ENCODE measurements at places on chromosomes 6 and 20.

- no peak for DNase-seq
Observed at GRCh38 chr6:42436825-42437224, 14.9 kb downstream of the TRERF1 start.

DNA sequence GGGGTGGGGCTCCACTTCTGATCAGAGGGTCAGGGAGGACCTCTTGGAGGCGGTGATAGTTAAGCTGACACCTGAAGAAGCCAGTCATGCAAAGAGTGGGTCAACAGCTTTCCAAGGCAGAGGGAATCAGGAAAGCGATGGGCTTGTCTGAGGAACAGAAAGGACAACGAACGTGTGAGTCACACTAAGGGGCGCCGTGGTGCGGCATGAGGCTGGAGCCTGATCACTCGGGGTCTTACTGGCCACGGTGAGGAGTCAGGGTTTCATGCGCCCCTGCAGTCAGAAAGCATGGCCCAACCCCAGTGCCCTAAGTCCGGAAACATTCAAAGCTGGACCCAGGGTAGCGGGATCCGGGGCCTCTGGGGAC, 50.6 kb upstream of the SLC32A1 start:
- peak; percentile 17 for DNase-seq

GRCh38 chr6:166703149-166703710, 76.2 kb upstream of the RPS6KA2 start:
- no peak for DNase-seq

- no peak for DNase-seq
Observed at GRCh38 chr6:10963113-10963512, 76.3 kb downstream of the SYCP2L start.

DNA sequence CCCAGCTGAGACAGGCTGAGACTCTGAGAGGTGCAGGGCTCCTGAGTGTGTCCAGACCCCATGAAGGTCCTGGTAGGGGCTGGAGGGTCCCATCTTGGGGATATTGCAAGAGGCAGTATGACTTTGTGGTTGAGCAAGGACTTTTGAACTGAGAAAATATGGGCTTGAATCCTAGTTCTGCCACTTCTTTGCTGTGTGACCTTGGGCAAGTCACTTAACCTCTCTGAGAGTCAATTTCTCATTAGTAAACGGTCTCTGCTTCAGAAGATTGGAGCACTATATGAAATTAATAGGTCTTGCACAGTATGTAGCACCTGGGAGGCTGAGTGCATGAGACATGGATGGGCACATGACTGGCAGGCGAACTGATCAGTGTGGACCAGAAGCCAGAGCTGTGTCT, 42.7 kb downstream of the TFEB start:
- DNase-seq, result no peak

DNA sequence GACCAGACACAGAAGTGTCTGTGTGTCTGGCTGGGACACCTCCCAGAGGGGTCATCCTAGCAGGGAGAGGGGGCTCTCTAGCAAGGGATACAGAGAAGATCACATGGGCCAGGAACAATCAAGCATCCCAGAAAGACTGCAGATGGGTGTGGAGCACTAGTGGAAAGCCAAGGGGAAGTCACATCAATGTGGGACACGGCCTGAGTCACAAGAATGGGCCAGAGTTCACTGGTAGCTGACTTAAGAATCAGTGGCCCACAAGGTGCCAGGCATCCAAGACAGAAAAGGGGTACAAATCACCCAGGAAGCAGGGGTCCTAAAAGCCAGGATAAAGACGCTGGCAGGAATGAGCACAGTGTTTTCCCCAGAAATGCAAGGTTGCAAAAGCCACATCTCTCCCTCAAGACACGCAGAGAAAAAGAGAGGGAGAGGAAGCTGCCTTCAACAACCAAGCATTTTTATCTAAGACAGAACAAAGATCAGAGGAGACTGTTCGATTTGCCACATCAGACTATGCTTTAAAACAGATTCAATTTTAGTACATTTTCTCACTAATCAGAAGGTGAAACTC, 113.6 kb upstream of the DST start:
- no peak for DNase-seq

DNA sequence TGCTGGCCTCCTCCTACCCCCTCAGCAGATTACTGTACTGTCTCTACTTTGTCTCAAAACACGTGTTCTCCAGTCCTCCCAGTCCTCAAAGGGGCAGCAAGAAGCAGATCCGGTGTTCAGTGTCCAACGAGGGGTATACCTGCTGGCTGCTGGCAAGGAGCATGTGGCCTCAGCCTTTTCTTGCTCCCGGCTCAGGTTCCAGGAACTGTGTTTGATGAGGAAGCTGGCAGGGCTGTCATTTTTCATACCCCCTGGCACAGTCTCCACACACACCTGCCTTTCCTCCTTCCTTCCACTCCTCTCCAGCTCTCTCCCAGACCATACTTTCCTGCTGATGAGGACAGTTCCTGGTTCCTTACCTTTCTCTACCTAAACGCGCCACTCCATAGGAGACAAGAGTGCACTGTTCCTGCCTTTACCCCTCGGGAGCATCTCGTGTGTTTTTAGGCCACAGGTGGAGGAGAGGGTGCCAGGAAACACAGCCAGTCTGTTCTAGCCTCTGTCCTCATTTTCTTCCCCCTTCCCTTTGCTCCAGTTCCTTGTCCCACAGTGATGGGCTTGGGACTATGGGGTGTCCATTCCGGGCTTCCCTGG, 77.2 kb downstream of the SSR1 start:
- DNase-seq, result no peak

- no peak for DNase-seq
Observed at GRCh38 chr6:26597389-26597766, 625 bp downstream of the ABT1 start.

GRCh38 chr6:117352466-117353081, 73.2 kb downstream of the ROS1 start:
- no peak for DNase-seq

- DNase-seq, result peak; percentile 24
Observed at GRCh38 chr6:105087571-105088211, 92.1 kb downstream of the POPDC3 start.

- DNase-seq, result no peak
Observed at GRCh38 chr6:138520463-138520862, 21.2 kb upstream of the NHSL1 start.

- no peak for DNase-seq
Observed at GRCh38 chr6:127345521-127345920, 2.1 kb upstream of the ECHDC1 start.

GRCh38 chr20:48649868-48650267, 177.9 kb downstream of the PREX1 start:
- DNase-seq, result no peak

- no peak for DNase-seq
Observed at GRCh38 chr20:57649617-57650015, 29.4 kb upstream of the ZBP1 start.

GRCh38 chr6:48092550-48093217, 18.3 kb downstream of the PTCHD4 start:
- DNase-seq, result no peak

DNA sequence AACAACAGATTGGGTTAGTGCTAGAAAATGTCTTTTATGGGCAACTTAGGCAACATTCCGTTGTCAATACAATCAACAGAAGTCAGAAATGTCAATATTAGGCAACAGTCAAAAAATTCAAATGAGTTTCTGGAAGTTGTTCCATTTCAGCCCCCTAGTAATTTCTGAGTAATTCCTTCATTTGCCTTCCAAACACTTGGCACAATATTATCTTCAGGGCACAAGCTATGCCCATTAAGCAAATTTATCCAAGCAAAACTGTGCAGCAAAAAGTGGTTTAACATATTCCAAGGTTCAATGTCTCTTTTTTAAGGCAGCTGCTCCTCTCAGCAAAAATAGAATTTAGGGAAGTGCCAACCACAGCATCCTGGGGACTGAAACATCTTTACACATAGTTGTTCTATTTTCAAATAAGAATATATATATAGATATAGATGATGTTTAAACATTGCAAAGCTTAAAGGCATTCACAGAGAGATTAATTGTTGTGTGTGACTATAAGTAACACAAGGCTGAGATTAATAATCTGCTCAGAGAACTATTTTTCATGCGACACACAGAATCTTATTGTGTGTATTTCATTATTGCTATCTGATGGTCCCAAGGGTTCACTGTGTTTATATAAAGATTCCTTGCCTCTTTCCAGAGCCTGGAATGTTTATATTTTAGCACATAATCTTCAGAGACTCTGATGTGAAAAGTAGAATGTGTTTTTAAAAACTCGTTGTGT, 75.2 kb upstream of the ADTRP start:
- DNase-seq, result no peak

DNA sequence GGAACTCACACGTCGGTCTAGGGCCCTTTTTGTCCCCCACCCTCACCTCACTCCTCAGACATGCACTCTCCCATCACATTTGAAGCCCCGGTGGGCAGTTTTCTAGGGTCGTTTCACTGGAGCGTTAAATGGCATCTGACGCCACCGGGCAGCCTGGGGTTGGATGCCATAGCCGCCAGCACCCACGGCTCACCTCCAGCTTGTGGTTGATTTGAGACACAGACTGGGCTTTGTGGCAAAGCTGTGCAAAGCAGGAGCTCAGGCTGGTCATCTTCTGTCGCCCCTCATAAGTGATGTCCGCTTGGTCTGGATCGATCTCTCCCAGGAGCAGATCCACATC, 530 bp downstream of the GOPC start:
- no peak for DNase-seq

DNA sequence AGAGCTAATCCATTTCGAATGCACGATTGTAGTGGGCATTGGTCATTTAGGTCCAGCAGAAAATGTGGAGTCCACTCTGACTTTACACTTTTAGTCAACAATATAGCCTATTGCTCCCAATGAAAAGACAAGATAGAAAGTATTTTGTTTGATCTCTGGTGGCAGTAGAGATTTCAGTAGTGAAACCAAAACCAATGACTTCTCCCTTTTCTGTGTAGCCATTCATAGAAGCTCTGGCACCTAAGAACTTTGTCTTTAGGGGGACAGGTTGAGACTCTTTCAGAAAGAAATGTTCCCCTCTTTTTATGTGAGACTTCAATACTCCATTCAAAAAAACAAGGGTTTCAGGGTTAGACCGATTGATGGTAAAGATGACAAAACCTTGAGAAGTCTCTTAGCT, 510.8 kb upstream of the POU3F2 start:
- no peak for DNase-seq

Measured in hematopoietic multipotent progenitor cell treated with erythropoietin and hydrocortisone succinate and interleukin-3 and kit ligand, for 15 days (in vitro differentiated cells).